Chondrocyte (in vitro differentiated cells): ENCODE measurements at places on chromosomes 5 and 9.

DNA sequence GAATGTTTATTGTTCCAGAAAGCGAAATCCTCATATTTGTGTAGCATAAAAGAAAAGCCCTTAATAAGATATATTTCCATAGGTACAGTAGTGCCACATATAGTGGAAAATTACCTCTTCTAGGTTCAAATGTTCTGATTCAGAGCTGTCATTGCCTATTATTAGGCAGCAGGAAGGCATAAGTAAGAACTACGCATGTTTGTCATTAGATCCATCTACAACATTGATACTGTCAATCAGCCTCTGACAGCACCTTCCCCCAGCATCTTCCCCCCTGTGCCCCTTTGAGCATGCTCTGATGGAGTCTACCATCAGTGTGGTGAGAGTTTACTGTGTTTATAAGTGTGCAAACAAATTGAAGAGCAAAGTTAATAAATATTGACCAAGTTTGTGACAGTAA, 816.1 kb downstream of the TLE4 start:
- no peak for DNase-seq

DNA sequence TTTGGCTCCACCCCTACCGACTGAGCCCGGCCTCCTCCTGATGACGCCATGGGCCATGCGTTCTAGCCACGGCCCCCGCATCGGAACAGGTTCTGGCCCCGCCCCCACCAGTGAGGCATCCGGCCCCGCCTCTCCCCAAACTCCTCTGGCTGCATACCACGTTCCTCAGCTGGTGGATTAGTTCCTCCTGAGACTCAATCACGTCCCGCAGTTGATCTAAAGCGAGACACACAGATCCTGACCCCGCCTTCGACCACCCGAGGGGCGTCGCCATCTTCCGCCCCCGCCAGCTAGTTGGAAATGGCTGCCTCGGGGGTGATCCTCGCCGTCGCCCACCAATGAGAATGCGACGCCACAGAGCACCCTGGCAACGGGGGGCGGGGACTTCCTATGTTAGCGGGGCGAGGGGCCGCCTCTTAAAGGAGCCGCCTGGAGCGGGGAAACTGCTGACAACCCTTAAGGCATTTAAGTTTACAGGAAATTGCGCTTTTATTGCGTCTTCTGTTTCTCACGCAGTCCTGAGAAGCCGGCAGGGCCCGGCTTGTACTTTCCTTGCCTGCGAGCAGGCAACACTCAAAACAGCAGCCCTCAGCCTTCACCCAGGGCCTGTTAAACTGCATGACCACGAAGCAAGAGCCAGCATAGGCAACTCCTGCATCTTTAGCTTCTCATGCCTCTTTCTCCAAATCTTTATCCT, at the start of gene SPATA24:
TSS of gene SPATA24 (minus strand) at position 303 of the 697 bp plus-strand sequence. CDS start at position 274, 29 bp downstream.
- DNase-seq: peak; percentile 97

DNA sequence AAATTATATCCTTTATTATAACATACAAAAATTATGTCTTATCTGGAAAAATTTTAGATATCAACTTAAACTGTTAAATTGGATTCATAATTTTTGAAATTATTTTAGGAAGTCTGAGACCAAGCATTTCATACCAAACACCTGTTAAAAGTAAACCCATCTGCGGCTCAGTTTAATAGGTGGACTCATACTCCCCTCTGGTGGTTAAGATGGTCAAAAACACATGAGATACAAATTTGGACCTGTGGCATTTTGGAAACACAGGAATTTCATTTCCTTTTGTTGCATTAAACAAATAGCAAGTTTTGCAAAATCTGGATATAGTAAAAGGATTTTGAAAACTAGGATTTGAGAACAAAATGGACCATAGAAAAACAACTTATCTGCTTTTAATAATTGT, 53.7 kb downstream of the RGMB start:
- DNase-seq: no peak

GRCh38 chr5:147169901-147170300, 64.9 kb upstream of the STK32A start:
- DNase-seq: no peak

DNA sequence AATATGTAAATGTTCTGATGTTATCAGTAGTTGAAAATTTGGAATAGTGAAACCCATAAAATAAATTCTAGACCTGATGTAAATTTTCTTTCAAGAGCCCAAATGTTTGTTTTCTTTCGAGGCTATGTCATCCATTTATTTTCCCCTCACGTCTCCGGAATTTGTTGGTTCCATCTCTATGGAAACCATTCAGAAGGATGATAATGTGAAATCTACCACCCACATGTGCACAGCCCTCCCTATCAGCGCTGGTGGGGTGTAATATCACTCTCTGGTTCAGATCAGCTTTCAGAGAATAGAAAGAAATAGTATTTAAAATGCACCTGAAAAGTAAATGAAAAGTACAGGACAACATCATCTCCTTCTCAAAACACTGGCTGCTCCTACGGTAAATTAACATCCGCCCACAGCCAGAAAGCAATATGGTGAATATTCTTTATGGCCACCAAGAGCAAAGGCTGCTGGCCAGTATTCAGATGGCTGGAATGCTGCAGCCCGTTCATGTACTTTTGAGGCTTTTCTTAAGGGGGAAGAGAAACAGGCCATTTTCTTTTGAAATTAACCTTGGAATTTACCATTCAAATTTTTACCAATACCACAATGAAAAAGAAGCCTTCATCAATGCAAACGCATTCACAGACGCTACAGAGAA, 28.5 kb downstream of the GLDC start:
- DNase-seq: no peak

DNA sequence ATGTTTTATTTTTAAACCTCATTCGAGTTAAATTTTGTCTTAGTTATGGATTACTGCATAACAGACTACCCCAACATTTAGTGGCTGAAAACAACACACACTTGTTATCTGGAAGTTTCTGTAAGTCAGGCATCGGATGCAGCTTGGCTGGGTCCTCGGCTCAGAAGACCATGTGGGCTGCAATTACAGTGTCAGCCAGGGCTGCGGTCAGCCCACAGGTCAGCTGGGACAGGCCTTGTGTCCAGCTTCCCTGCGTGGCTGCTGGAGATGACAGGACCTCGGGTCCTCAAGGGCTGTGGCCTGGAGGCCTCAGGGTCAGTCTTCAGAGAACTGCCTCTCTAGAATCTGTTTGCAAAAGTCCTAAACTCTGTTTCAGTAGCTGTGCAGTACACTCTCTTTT, 219.0 kb upstream of the IRX1 start:
- peak; percentile 48 for DNase-seq

DNA sequence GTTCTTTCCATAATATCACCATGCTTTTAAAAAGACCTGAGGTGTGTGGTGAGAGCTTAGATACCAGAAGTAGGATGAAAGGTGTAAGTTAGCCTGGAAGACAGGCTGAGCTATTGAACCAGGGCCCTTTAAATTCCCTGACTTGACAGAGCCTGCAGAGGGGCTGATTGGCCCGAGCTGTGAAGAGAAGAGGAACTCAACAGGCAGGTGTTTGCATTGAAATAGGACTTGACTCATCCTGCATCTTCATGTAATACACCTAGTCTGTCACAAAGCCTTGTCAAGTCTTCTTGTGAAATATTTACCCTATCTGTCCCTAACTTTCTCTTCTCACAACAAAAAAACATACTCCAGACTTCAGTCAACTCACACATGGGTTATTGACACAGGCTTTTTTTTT, 16.6 kb upstream of the ANP32B start:
- DNase-seq: no peak

- no peak for DNase-seq
Observed at GRCh38 chr5:6598351-6598900, 34.4 kb downstream of the NSUN2 start.

DNA sequence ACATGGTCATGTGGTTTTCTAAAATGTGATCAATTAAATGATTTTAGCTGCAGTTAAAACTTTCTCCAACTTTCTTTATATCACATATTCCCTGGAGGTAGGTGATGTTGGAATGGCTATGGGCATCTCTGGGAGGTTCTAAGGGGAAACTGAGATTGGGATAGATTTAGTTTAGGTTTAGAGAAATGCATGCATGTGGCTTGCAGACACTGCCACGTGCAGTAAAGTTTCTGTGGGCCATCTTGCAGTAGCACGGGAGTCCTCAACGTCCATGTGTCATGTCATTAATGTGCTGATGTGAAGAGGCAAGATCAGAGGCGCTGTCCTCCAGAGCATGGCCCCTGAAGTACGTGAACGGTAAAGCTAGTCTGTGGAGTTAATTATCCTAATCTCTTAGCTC, 532.7 kb downstream of the SEMA5A start:
- no peak for DNase-seq
